Heart left ventricle (tissue), 16 donors: ENCODE measurements at places on chromosomes 6 and 20. TPM values are rescaled to one million over a fixed set of nuclear protein-coding genes. Genes with fewer than 3 reads are reported as not detected.

GRCh38 chr20:5608104-5608441 lies 142.1 kb upstream of the SHLD1 start:
- H3K27ac ChIP-seq, result no peak overlapping the region
- H3K4me1 ChIP-seq, result peaks cover 39% of the 10 kb centered on the region
- DNase-seq, result no peak
- no peaks in the 10 kb centered on the region for H3K27me3 ChIP-seq
- peak overlapping the region; percentile 1 for H3K4me3 ChIP-seq
- no peaks in the 10 kb centered on the region for H3K36me3 ChIP-seq

DNA sequence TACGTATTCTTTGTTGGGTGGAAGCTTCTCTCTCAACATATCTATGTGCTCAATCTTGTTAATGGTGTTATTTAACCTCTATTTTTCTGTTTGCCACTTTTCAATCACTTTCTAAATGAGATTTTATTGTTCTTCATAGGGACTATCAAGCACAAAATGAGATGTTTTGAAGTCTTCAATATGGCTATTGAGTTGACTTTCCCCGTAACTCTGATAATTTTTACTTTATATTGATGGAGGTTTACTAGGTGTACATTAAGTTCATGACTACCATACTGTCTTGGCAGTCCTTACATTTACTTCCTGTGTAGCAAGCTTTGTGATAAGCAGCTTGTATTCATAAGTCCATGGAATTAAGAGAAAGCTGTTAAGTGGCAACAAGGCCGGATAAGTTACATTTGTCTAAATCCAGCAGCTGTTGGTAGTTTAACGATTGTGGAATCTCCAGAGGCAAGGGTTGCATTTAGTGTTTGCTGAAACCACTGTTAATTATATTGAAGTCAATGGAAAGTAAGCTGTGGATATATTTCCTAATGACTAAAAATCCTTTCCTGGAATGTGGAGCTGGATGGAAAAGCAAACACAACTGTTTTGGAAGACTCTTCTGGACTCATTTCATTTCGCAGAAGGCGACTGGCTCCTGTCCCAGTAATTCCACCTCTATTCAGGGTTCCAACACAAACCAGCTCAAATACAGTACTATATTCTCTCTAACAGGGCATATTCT lies 57.3 kb upstream of the SMIM29 start:
- H3K27ac ChIP-seq, result peak overlapping the region; percentile 52
- H3K4me1 ChIP-seq, result peaks cover 47% of the 10 kb centered on the region
- no peaks in the 10 kb centered on the region for H3K36me3 ChIP-seq
- no peak overlapping the region for H3K4me3 ChIP-seq

The MAFB gene
- total RNA-seq, result 13.9 TPM

The DNAH8 gene
- total RNA-seq, result 0.02 TPM

GRCh38 chr20:36400909-36401735 lies 95.0 kb downstream of the DLGAP4 start:
- H3K27ac ChIP-seq, result no peak overlapping the region
- H3K4me3 ChIP-seq, result no peak overlapping the region
- no peak for DNase-seq
- H3K27me3 ChIP-seq, result peaks cover 39% of the 10 kb centered on the region
- H3K36me3 ChIP-seq, result no peaks in the 10 kb centered on the region
- H3K4me1 ChIP-seq, result no peaks in the 10 kb centered on the region

The CCN6 gene
- not detected for total RNA-seq

The RAD21L1 gene
- total RNA-seq, result not detected

- H3K4me3 ChIP-seq, result no peak overlapping the region
- H3K27me3 ChIP-seq, result no peaks in the 10 kb centered on the region
- peaks cover 4% of the 10 kb centered on the region for H3K4me1 ChIP-seq
- H3K27ac ChIP-seq, result no peak overlapping the region
- no peaks in the 10 kb centered on the region for H3K36me3 ChIP-seq
Observed at GRCh38 chr6:6997263-6998193, 110.2 kb upstream of the RREB1 start.

DNA sequence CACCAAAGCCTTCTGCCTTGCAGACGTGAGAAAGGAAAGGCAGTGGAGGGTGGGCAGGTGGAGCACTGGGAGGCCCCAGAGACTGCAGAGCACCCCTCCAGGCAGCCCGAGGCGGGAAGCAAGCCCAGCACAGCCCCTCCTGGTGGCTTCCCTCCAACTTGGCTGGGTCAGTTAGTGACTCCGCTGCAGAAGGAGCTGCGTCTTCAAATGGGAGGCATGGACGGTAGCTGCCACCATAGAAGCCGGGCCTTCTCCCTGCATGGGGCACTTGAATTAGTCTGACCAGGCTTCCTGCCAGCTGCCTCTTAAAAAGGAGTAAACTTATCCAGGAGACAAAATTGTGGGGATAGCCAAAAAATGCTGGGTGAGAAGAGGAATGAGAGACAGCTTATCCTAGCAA lies 88.0 kb upstream of the RPS6KA2 start:
- no peaks in the 10 kb centered on the region for H3K27me3 ChIP-seq
- H3K36me3 ChIP-seq, result no peaks in the 10 kb centered on the region
- H3K4me3 ChIP-seq, result no peak overlapping the region
- no peaks in the 10 kb centered on the region for H3K4me1 ChIP-seq
- no peak for DNase-seq

The RRP36 gene
- total RNA-seq, result 24.5 TPM

The JAG1 gene
- total RNA-seq, result 24.6 TPM

DNA sequence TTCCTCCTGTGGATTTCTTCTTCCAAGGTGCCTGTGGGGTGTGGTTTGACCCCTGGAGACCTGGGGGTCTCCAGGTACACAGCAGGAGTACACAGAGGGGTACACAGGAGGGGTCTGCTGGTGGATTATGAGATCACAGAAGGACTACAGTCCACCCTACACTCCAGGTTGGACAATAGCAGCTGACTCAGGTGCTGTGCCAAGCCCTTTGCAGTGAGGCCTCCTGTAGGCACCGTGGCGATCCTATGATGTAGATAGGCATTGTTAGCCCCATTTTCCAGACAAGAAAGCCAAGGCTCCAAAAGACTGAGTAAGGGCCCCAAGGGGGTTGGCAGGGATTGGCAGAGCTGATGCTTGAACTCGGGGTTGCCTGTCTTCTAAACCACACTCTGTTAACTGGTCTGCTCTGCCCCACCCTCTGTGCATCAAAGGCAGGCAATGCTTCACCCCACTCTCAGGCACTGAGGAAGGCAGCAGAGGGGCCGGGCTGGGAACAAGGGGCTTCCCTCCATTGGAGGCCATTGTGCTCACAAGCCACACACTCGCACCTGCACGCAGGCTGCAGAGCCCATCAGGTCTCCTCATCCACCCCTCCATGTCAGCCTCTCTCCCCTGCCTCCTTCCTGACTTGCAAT lies 77.5 kb upstream of the SIRPA start:
- H3K36me3 ChIP-seq, result no peaks in the 10 kb centered on the region
- H3K27ac ChIP-seq, result no peak overlapping the region
- H3K4me1 ChIP-seq, result peaks cover 46% of the 10 kb centered on the region

DNA sequence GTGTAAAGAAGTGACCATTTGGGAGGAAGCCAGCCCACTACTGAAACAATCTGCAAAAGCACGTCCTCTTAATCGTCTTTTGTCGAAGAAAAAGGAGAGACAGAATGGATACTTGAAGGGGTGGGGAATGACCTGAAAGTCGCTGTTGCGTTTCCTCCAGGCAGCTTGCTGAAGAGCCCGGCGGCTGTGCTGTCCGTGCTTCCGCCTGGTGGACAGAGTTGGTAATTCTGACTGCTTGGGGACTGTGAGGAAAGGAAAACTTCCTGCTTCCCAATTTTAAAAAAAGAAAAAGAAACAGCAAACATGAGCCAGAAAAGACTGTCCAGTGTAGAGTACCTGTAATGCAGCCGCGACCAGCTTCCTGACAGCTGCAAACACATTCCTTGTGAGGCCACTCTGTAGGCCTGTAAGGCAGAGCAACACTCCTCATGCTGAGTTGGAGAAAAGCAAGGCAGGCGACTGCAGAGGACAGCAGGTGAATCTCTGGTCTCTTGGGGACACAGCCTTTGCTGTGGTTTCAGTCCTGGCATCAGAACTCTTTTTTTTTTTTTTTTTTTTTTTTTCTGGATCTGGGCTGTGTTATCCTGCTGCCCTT lies 251.1 kb upstream of the TBX18 start:
- H3K36me3 ChIP-seq, result no peaks in the 10 kb centered on the region
- H3K4me3 ChIP-seq, result no peak overlapping the region
- no peak overlapping the region for H3K27ac ChIP-seq
- no peaks in the 10 kb centered on the region for H3K4me1 ChIP-seq
- H3K27me3 ChIP-seq, result no peaks in the 10 kb centered on the region

The ASIP gene
- 12.4 TPM for total RNA-seq

The PRL gene
- total RNA-seq, result not detected

The ENPP5 gene
- 4.5 TPM for total RNA-seq

DNA sequence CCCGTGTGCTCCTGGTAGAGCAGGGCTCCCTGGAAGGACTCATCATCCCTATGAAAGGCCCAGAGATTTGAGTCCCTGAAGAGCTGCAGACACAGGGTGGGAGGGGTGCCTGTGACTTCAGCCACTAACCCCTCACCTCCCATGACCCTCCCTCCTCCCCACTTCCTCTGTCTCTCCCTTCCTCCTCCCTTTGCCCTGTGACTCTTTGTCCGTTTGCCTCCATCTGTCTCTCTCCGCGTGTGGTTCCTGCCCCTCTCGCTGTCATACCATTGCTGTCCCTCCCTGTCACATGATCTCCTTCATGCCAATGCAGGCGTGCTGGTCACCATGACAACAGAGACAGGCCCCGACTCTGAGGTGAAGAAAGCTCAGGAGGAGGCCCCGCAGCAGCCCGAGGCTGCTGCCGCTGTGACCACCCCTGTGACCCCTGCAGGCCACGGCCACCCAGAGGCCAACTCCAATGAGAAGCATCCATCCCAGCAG lies 19.0 kb downstream of the EPB41L1 start:
- H3K27me3 ChIP-seq, result no peaks in the 10 kb centered on the region
- peaks cover 3% of the 10 kb centered on the region for H3K4me1 ChIP-seq
- no peak for DNase-seq
- no peak overlapping the region for H3K27ac ChIP-seq
- no peaks in the 10 kb centered on the region for H3K36me3 ChIP-seq

- no peaks in the 10 kb centered on the region for H3K4me1 ChIP-seq
- H3K27ac ChIP-seq, result no peak overlapping the region
- H3K27me3 ChIP-seq, result peaks cover 39% of the 10 kb centered on the region
- H3K36me3 ChIP-seq, result no peaks in the 10 kb centered on the region
- no peak for DNase-seq
Observed at GRCh38 chr6:26743157-26743821, 83.7 kb upstream of the ZNF322 start.

The EEF1A2 gene
- 791 TPM for total RNA-seq

The LPIN3 gene
- total RNA-seq, result 14.9 TPM

- peaks cover 8% of the 10 kb centered on the region for H3K36me3 ChIP-seq
- no peak for DNase-seq
- no peak overlapping the region for H3K27ac ChIP-seq
- H3K27me3 ChIP-seq, result no peaks in the 10 kb centered on the region
Observed at GRCh38 chr20:32806356-32806755, 13.4 kb upstream of the MAPRE1 start.

DNA sequence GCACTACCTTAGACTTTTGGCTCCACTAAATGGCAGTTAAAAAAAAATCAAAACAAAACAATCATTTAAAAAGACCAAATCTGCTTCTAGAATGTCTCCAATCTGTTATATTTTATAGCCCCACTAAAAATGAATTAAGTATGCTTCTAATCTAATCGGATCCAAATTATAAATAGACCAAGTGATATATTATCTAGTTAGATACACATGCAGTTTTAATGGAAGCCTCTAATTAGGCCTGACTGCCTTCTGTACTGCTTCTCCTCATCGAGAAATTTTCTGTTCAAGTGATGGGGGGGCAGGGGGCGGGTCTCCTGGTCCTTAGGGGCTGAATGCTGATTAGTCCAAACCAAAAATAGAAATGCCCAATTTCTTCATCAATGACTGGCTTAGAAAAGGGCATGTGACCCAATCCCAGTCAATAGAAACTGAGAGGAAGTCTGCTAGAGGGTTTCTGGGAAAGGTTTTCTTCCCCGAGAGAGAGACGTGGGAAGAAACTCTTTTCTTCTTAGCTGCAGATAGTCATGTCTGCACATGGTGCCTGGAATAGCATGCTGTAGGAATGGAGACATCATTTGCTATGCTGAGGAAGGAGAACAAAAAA lies 6.9 kb downstream of the SESN1 start:
- no peak overlapping the region for H3K27ac ChIP-seq
- no peaks in the 10 kb centered on the region for H3K27me3 ChIP-seq
- peaks cover 12% of the 10 kb centered on the region for H3K36me3 ChIP-seq
- H3K4me1 ChIP-seq, result peaks cover 73% of the 10 kb centered on the region

The FOXQ1 gene
- total RNA-seq, result not detected

DNA sequence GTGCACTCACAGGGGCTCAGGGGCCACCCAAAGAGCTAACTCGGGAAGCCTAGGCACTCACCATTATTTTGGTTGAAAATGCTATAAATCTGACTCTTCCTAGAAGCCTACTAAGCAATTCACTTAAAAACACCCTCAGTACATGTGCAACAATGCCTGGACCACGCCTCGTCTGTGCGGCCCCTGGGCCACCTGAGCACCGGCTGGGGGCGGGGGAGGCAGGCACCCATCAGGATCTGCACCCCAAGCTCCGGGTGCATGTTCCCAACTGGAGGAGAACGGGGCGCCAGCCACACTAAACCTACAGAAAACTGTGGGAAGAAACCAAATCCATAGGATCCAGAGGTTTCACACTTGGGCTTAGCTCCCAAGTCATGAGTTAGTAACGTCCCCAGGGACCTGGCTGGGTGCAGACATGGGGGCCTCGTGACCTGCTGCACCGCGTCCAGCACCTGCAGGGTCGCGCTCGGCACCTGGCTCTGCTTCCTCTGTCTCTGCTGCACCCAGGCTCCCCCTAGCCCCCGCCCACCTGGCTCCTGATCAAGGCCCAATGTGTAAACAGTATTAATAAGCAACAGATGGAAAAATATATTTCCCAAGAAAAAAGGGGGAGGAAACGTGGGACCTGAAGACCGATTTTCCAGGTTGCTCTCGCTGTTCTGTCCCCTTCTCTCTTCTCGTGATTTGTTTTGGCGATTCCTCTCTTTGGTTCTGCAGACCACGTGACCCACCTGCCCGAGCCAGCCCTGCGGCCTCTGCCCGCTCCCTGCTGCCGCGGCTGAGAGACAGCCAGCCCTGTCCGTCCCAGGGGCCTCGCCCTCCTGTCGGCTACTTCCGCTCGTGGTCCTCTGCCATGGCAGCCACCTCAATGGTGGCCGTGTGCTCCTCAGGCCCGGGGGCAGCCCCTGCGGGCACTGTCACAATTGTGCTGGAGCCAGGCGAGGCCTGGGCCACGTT lies 15.5 kb upstream of the HELZ2 start:
- H3K4me1 ChIP-seq, result peaks cover 4% of the 10 kb centered on the region
- peaks cover 67% of the 10 kb centered on the region for H3K36me3 ChIP-seq
- peak; percentile 55 for DNase-seq

GRCh38 chr6:7228662-7229375 lies 84.2 kb downstream of the SSR1 start:
- DNase-seq, result no peak
- peaks cover 97% of the 10 kb centered on the region for H3K36me3 ChIP-seq
- H3K4me1 ChIP-seq, result no peaks in the 10 kb centered on the region
- no peak overlapping the region for H3K27ac ChIP-seq
- no peaks in the 10 kb centered on the region for H3K27me3 ChIP-seq
